Left renal pelvis (tissue), 4 donors: ENCODE measurements at places on chromosomes 6 and 20. TPM values are rescaled to one million over a fixed set of nuclear protein-coding genes. Genes with fewer than 3 reads are reported as not detected.

The CCN6 gene
- polyA plus RNA-seq, result 0.41 TPM

The SLC44A4 gene
- 53.4 TPM for polyA plus RNA-seq

The NEURL2 gene
- polyA plus RNA-seq, result 2.0 TPM

The COL21A1 gene
- 103 TPM for polyA plus RNA-seq

The PRSS16 gene
- polyA plus RNA-seq, result 0.27 TPM

The NKAPL gene
- polyA plus RNA-seq, result 3.0 TPM

The CLVS2 gene
- polyA plus RNA-seq, result 0.60 TPM

The BHLHE23 gene
- polyA plus RNA-seq, result not detected

The TBX18 gene
- polyA plus RNA-seq, result 24.7 TPM

The OLIG3 gene
- not detected for polyA plus RNA-seq

The HCK gene
- polyA plus RNA-seq, result 2.6 TPM

The GRIK2 gene
- polyA plus RNA-seq, result 1.3 TPM

The KIFC1 gene
- polyA plus RNA-seq, result 47.3 TPM
